ENCODE measurements at places on chromosomes 5 and 9.

- no peak for DNase-seq
Observed at GRCh38 chr9:85401998-85402397, 339.8 kb downstream of the AGTPBP1 start.

DNA sequence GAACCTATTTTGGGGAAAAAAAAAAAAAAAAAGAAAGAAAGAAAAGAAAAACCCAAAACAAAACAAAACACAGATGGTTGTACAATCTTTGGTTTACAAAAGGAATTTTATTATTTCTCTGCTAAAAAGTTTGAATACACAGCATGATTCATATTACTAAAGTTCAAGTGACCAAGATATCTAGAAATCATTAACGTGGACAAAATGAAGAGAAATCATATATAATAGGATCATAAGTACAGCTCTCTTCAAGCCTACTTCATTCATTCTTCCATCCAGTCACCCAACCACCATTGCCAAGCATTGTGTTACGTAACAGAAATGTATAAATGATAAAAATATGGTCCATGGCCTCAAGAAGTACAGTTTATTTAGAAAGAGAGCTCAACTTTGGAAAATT lies 52.9 kb downstream of the ZDHHC21 start:
- DNase-seq, result no peak

DNA sequence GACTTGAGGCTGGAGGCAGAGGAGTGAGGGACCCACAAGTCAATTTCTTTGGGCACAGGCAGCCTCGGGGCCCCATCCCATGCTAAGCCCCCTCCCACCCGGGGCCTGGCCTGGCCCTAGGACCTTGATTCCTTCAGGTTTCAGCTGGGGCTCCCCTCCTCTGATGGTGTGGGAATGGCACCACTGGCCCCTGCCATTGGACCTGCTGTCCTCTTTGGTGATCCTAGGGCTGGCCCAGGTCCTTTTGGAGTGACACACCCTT lies 10.5 kb downstream of the ERGIC1 start:
- no peak for DNase-seq

DNA sequence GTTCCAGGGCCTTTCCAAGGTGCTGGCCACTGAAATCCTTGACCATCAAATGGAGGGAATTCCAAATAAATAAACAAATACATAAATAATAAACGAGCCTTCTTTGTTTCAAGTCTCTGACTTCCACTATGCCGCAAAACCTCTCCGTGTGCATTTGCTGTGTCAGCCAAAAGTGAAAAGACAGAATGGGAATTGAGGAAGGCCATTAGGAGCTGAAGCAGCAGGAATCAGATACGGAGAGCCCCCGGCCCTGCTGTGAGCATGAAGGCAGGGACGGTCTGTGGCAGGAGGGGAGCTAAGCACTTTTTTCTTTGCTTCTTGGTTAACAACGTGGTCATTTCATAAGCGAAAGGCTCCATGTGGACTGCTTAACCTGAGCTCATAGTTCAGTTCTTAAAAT lies 26.1 kb downstream of the PLPPR1 start:
- no peak for DNase-seq

DNA sequence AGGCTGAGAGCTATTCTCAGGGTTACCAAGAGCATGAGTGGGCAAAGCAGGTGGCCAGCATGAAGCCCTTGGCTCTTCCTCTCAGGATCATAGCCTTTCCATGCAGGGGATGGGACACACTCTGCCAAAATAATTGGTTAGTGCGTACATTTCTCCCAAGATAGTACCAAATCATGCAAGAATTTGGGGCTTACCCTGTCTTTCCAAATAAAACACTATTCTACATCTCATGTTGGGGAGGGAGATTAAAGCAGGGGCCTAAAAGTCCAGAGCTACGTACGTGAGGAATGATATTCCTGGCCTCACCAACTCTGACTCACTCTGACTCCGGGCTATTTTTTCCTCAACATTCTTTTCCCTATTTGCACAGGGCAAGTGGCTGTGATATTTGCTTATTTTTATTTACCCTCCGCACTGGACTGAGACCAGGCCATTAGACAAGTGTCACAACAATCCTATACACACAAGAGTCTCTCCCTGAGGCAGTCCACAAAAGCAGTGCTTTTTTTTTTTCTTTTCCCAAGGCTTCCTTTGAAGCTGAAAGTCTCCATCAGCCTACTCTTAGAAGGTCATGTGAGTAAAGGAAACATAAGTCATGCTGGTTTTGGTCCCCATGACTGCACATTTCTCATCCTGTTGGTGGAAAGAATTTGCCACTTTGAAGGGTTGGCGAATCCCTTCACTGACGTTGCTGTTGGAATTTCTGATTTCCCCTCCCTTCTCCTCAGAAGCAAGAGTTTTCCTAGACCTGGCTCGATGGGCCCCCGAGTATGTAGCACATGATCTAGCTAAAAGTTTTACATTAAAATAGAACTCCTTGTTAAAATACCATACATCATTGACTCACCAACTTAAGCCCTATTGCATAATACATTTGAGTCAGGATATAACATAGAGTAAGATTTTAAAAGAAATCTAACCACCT lies 40.0 kb downstream of the TMEM252 start:
- peak; percentile 24 for DNase-seq

- peak; percentile 72 for DNase-seq
Observed at GRCh38 chr5:169945831-169946261, 34.4 kb downstream of the INSYN2B start.

- DNase-seq, result no peak
Observed at GRCh38 chr5:127562252-127562651, 44.8 kb downstream of the PRRC1 start.

DNA sequence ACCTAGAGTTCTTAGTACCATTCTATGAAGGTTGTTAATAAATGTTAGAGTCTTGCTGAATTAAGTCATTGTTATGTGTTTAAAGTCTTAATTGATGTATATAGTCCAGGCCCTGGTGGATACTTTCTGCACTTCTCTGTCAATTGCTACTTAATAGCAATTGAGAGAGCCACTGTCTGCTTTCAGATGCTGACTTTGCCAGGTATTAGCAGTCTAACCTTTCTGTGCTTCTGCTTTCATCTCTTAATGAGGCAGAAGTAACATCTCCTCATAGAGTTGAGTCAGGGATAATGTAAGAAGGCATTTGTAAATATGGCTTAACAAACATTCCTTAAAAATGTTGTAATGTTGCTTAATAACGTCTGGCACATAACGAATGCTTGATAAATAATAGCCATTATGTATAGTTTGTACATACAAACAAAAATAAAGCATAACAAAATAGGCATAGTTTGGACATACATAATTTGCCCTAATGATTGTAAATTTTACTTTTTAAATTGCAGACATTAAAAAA lies 28.3 kb downstream of the RASGRF2 start:
- DNase-seq, result no peak

GRCh38 chr5:3598769-3599211 lies 3.2 kb downstream of the IRX1 start:
- DNase-seq, result no peak

DNA sequence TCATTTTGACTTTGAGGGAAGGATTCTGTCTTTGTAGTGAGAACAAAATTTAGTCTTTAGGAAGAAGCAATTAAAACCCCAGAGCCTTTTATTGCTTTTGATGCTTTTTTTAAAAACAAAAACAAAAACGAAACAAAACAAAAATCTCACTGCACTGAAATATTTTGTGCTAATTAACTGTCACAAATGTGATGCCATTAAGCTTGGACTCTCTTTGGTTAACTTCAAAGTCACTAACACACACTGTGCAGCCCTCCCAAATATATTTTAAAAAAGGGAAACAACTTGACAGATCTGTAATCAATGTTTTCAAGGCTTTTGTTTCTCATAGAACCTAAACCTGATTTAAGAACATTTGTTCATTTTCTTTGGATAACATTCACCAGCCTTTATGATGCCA lies 290.7 kb downstream of the MAST4 start:
- no peak for DNase-seq

- DNase-seq, result no peak
Observed at GRCh38 chr9:14238518-14238917, 75.4 kb downstream of the NFIB start.

GRCh38 chr5:36888303-36888702 lies 11.7 kb downstream of the NIPBL start:
- no peak for DNase-seq

- DNase-seq, result no peak
Observed at GRCh38 chr9:72313507-72313906, 51.5 kb downstream of the ZFAND5 start.

DNA sequence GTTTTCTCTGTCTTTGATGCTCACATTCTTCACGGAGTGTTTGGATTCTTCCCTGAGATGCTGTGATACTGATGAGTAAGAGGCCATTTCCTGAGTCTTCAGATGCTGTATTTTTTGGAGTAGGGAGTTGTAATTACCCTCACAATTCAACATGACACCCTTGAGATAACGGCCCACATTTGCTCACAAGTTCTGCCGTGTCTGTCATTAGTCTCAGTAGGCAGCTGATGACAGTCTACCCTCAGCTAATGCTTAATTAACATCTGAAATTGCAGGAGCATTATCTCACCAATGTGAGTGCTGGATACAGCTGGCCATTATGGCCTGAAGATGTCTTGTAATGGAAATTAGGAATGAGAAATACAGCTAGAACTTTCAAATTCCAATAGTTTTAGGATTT lies 307.1 kb upstream of the ADCY2 start:
- no peak for DNase-seq

- DNase-seq, result no peak
Observed at GRCh38 chr5:74514888-74515551, 125.5 kb downstream of the ENC1 start.

- DNase-seq, result no peak
Observed at GRCh38 chr5:150651382-150651781, 9.7 kb upstream of the MYOZ3 start.

GRCh38 chr9:98873951-98874371 lies 66.5 kb downstream of the GALNT12 start:
- no peak for DNase-seq

GRCh38 chr5:129770024-129770820 lies 22.3 kb downstream of the MINAR2 start:
- no peak for DNase-seq

GRCh38 chr5:151448038-151448985 lies 909 bp downstream of the SLC36A1 start:
- no peak for DNase-seq

- no peak for DNase-seq
Observed at GRCh38 chr9:80144406-80144805, 572.6 kb downstream of the TLE4 start.

GRCh38 chr5:1058083-1058945 lies 49.7 kb downstream of the NKD2 start:
- no peak for DNase-seq

- no peak for DNase-seq
Observed at GRCh38 chr9:18493451-18493993, 19.6 kb downstream of the ADAMTSL1 start.

DNA sequence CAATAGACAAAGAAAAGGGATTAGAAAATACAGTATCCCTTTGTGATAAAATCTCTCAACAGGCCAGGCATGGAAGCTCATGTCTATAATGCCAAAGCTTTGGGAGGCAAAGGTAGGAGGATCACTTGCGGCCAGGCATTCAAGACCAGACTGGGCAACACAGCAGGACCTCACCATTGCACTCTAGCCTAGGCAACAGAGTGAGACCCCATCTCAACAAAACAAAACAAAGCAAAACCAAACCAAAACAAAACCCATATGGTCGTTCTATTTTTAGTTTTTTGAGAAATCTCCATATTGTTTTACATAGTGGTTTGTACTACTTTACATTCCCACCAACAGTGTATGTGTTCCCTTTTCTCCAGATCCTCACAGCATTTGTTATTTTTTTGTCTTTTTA lies 193.0 kb downstream of the KIAA0825 start:
- DNase-seq, result no peak

- no peak for DNase-seq
Observed at GRCh38 chr9:68966496-68966944, 47.4 kb downstream of the PRKACG start.

- DNase-seq, result no peak
Observed at GRCh38 chr5:27465140-27465539, 426.8 kb upstream of the CDH9 start.

- DNase-seq, result no peak
Observed at GRCh38 chr9:83617299-83617698, 5.6 kb upstream of the IDNK start.

DNA sequence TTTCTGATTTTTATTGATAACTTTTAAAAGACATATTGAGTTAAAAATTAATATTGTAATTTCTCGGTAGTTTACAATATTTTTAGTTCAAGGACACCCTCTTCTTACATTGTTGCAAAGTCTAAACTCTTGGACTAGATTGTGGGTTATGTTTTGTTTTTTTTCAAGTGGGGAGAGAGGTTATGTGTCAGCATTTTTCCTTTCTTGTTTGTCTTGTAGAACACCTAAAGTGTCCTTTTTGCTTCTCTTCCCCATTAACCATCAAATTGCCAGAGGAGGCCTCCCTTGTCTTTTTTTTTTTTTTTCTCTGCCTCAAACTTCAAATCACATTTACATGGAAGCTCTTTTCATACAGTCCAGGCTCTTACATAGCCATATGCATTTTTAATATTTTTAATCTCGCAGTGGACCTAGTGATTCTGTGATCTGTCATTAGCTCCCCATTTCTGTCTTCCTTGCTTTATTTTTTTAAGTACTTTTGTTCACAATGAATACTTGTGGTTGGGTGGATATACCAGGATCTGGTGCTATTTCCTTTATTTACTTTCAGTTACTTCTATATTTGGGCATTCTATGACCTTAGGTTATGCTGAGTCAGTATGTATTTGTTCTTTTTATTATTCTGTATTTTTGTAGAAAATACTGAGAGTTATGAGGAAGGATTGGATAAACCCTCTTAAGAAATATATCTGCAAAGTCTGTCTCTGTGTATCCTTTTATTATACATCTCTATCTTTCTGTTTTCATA lies 2280.6 kb upstream of the ACO1 start:
- DNase-seq, result peak; percentile 22

DNA sequence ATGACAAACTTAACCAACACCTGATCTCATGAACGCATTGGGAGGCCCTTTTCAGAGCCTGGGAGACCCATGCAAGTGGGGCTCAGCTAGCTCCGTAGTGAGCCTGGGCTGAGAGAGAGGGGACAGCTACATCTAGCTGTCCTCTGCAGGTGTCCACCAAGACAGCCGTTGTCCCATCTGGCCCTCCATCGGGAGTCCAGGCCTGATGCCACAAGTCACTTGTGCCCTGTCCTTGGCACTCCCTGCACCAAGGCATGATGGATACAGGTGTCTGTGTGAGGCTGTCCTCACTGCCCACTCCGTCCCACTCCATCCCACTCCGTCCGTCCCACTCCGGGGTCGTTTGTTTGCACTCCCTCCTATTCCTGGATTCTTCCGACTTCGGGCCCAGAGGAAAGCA lies 2.5 kb upstream of the EDF1 start:
- no peak for DNase-seq

DNA sequence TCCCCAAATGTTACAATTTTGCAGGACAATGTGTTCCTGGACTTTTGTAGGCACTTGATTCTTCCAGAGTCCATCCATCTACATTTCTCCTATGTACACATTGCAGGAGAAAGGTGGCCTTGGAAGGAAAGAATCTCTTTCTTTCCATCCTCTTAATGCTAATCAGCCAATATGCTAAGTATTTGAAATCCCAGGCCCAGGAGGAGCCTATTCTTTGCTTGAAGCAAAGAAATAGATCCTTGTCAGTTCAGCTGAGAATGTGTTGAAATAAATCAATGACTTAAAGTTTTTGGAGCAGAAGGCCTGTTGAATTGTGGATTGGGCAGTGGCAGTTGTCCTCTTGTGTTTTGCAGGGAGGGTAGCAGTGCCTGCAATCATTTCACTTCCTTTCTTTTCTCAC lies 113.3 kb downstream of the PTTG1 start:
- no peak for DNase-seq

GRCh38 chr5:53246042-53246836 lies 136.7 kb upstream of the MOCS2 start:
- DNase-seq, result peak; percentile 72

- no peak for DNase-seq
Observed at GRCh38 chr5:158682631-158683030, 417.1 kb downstream of the EBF1 start.

- no peak for DNase-seq
Observed at GRCh38 chr5:56019306-56020272, 24.8 kb upstream of the IL6ST start.

Data from non-pigmented ciliary epithelial cell (primary cell).